ENCODE measurements at places on chromosomes 13 and 19. TPM values are rescaled to one million over a fixed set of nuclear protein-coding genes. Genes with fewer than 3 reads are reported as not detected.

Gene ADPRHL1
- 1.1 TPM for polyA plus RNA-seq

Gene RGCC
- 40.9 TPM for polyA plus RNA-seq

Gene PCDH9
- polyA plus RNA-seq = 1.6 TPM

Gene SHANK1
- 0.24 TPM for polyA plus RNA-seq

Gene KLF16
- 10.4 TPM for polyA plus RNA-seq

Gene ZNF567
- 4.0 TPM for polyA plus RNA-seq

Gene IGFL1
- polyA plus RNA-seq = not detected

Gene DIRAS1
- polyA plus RNA-seq = 7.6 TPM

Gene EEF1AKMT1
- polyA plus RNA-seq = 16.6 TPM

Gene RCBTB1
- 14.8 TPM for polyA plus RNA-seq

Gene FFAR1
- polyA plus RNA-seq = not detected

Gene ZNF560
- not detected for polyA plus RNA-seq

Gene MISP3
- 32.0 TPM for polyA plus RNA-seq

Gene ZNF799
- 4.3 TPM for polyA plus RNA-seq

DNA sequence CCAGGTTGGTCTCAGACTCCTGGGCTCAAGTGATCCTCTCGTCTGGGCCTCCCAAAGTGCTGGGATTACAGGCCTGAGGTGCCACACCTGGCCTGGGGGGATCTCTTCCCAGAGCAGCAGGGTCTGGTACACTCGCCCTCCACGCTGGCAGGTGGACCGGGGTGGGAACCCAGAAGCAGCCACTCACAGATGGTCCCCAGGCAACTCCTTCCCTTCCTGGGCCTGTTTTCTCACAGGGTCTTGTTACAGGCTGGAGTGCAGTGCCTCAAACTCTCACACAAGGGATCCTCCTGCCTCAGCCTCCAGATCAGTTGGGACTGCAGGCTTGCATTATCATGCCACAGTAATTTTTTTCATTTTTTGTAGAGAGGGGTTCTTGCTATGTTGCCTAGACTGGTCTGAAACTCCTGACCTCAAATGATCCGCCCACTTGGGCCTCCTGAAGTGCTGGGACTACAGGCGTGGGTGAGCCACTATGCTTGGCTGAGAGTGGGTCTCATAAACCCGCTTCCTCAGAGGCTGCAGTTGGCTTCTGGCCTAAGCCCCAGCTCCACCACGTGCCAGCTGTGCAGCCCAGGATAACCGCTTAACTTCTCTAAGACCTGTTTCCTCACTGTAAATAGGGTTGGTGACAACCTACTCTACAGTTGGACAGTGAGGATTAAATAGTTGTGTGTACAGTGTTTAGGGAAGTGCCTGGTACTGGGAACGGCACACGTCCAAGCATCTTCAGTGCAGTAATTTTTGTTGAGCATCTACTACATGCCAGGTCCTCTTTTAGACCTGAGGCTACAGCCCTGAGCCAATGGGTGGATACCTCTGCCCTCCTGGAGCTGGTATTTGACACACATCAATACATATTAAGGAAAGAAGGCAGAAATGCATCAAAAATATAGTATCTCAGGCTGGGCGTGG is 871 bp upstream of the CCER2 start:
- no peak overlapping the region for H3K4me3 ChIP-seq
- no peak overlapping the region for H3K27ac ChIP-seq
- no peak for DNase-seq
- no peaks in the 10 kb centered on the region for H3K4me1 ChIP-seq

DNA sequence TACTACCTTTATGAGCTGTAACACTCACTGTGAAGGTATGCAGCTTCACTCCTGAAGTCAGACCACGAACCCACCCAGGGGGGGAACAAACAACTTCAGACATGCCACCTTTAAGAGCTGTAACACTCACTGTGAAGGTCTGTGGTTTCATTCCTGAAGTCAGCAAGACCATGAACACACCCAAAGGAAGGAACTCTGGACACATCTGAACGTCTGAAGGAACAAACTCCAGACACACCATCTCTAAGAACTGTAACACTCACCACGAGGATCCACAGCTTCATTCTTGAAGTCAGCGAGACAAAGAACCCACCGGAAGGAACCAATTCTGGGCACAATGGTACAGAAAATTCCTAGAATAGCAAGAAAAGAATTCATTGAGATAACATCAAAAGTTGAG is 1796.5 kb upstream of the MIR17HG start:
- H3K36me3 ChIP-seq = no peaks in the 10 kb centered on the region
- no peaks in the 10 kb centered on the region for H3K27me3 ChIP-seq
- no peak overlapping the region for H3K27ac ChIP-seq
- DNase-seq = no peak

- H3K4me3 ChIP-seq = no peak overlapping the region
- no peaks in the 10 kb centered on the region for H3K36me3 ChIP-seq
- DNase-seq = no peak
- no peak overlapping the region for H3K27ac ChIP-seq
- H3K27me3 ChIP-seq = no peaks in the 10 kb centered on the region
Observed at GRCh38 chr13:49346460-49346859, 97.4 kb downstream of the CAB39L start.

GRCh38 chr19:40619333-40620160 is 18.4 kb downstream of the LTBP4 start:
- DNase-seq = no peak
- H3K27ac ChIP-seq = no peak overlapping the region
- peaks cover 2% of the 10 kb centered on the region for H3K36me3 ChIP-seq
- no peak overlapping the region for H3K4me3 ChIP-seq
- H3K27me3 ChIP-seq = no peaks in the 10 kb centered on the region

- H3K27ac ChIP-seq = no peak overlapping the region
- H3K4me1 ChIP-seq = no peaks in the 10 kb centered on the region
- DNase-seq = no peak
- H3K36me3 ChIP-seq = no peaks in the 10 kb centered on the region
- no peak overlapping the region for H3K4me3 ChIP-seq
Observed at GRCh38 chr13:102461302-102461701, 59.5 kb upstream of the FGF14 start.

DNA sequence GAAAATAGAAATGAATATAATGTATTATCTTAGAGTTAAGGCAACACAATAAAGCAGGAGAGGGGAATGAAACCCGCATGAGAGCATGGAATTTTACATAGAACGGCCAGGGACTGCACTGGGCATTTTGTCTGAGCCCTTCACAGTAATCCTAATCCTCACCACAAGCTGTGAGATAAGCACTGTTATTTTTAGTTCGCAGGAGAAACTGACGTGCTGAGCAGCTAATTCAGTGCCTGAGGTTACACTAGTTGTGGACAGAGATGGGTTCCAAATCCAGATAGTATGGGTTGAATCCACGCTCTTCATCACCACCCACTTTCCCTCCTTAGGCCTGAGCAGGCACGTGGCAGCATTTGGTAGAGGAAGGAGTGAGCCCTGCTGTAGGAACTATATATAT is 24.8 kb upstream of the ZNF527 start:
- no peak for DNase-seq
- peaks cover 37% of the 10 kb centered on the region for H3K36me3 ChIP-seq
- H3K4me3 ChIP-seq = no peak overlapping the region

DNA sequence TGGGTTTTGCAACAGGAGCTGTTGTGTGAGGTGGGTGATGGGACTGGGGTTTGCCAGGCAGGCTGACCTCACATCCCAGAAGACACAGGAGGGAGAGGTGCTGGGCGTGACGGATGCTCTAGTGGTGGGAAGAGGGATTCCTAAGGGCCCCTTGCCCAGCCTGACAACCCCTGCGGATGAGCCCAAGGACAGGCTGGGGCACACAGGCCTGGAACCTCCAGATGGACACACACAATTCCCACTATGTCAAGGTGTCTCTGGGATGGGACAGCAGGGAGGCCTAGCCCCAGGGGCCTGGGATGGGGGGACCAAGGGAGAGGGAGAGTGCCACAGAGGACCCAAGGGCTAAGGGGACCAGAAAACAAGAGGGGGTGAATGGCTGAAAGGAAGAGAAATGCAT is 191.5 kb downstream of the ZNF536 start:
- DNase-seq = no peak
- H3K4me3 ChIP-seq = no peak overlapping the region
- H3K4me1 ChIP-seq = no peaks in the 10 kb centered on the region
- no peaks in the 10 kb centered on the region for H3K36me3 ChIP-seq

- no peaks in the 10 kb centered on the region for H3K4me1 ChIP-seq
- H3K4me3 ChIP-seq = no peak overlapping the region
- H3K36me3 ChIP-seq = no peaks in the 10 kb centered on the region
- H3K27ac ChIP-seq = no peak overlapping the region
- no peaks in the 10 kb centered on the region for H3K27me3 ChIP-seq
Observed at GRCh38 chr19:42052241-42052863, 17.7 kb downstream of the GRIK5 start.

- H3K36me3 ChIP-seq = no peaks in the 10 kb centered on the region
- H3K27me3 ChIP-seq = no peaks in the 10 kb centered on the region
- DNase-seq = no peak
- H3K4me3 ChIP-seq = no peak overlapping the region
Observed at GRCh38 chr13:44686531-44686934, 110.4 kb upstream of the TSC22D1 start.

- no peak for DNase-seq
- no peak overlapping the region for H3K27ac ChIP-seq
- H3K4me3 ChIP-seq = no peak overlapping the region
- H3K36me3 ChIP-seq = no peaks in the 10 kb centered on the region
- H3K4me1 ChIP-seq = no peaks in the 10 kb centered on the region
Observed at GRCh38 chr19:4584670-4585460, 25.4 kb upstream of the SEMA6B start.

DNA sequence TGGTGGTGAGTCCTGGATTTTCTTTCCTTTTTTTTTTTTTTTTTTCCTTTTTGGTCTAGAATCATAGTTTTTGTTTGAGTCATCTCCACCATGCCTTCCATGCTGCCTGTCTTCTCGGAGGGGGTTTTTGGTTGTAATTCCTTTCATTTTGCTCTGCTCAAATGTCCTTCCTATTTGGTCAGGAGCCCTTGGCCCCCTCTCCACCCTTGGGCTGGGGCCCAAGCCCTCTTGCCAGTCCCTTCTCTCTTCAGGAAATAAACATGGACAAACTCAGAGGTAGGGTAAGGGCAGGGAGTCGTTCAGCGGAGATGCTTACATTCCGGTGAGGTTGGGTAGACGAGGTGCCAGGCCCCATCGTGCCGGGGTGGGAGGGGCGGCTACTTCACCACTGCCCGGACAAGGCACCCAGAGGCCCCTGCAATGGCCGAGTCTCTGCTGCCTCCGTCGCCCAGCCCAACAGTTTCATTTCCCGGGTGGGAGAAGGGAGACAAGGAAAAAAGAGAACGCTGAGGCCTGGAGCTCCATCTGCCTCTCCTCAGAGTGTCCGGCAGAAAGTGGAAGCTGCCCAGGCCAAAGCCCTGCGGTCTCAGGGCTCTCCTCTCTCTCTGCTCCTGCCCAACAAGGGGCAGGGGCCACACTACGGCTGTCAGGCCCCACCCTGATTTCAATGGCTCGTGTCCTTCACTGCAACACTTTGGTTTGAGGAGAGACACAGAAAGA is 12.7 kb downstream of the ZNF574 start:
- no peaks in the 10 kb centered on the region for H3K4me1 ChIP-seq
- DNase-seq = no peak
- H3K36me3 ChIP-seq = no peaks in the 10 kb centered on the region
- no peak overlapping the region for H3K4me3 ChIP-seq
- H3K27ac ChIP-seq = no peak overlapping the region
- H3K27me3 ChIP-seq = no peaks in the 10 kb centered on the region

- H3K4me1 ChIP-seq = no peaks in the 10 kb centered on the region
- no peaks in the 10 kb centered on the region for H3K27me3 ChIP-seq
- no peaks in the 10 kb centered on the region for H3K36me3 ChIP-seq
Observed at GRCh38 chr13:98837896-98838295, 85.4 kb upstream of the SLC15A1 start.

DNA sequence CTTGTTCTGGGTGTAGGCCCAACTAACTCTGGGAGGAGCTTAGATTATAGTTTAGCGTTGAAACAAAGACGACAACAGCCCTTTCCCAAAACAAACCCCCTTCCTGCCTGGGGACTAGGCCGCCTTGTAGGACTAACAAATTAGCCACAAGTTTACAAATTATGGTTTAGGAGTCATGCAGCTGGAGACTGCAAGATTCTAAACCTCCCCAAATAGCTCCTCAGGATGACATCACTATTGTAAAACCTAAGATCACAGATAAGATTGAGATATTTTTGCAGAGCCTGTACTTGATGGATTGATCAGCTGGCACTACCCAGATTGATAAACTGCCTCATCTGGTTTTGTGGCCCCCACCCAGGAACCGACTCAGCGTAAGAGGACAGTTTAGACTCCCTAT is 2.3 kb upstream of the SLC25A15 start:
- no peaks in the 10 kb centered on the region for H3K27me3 ChIP-seq
- no peaks in the 10 kb centered on the region for H3K36me3 ChIP-seq
- no peak overlapping the region for H3K27ac ChIP-seq
- H3K4me3 ChIP-seq = no peak overlapping the region
- DNase-seq = no peak

GRCh38 chr19:52142001-52142595 is 2.4 kb upstream of the ZNF616 start:
- H3K27me3 ChIP-seq = no peaks in the 10 kb centered on the region
- peaks cover 8% of the 10 kb centered on the region for H3K4me1 ChIP-seq
- no peaks in the 10 kb centered on the region for H3K36me3 ChIP-seq

- H3K27ac ChIP-seq = no peak overlapping the region
- peaks cover 7% of the 10 kb centered on the region for H3K4me1 ChIP-seq
- no peak overlapping the region for H3K4me3 ChIP-seq
Observed at GRCh38 chr13:111225810-111226546, 94.5 kb upstream of the TEX29 start.

- no peak overlapping the region for H3K4me3 ChIP-seq
- no peaks in the 10 kb centered on the region for H3K27me3 ChIP-seq
- no peaks in the 10 kb centered on the region for H3K36me3 ChIP-seq
- H3K27ac ChIP-seq = no peak overlapping the region
Observed at GRCh38 chr19:27844261-27844660, 1368.7 kb downstream of the UQCRFS1 start.

DNA sequence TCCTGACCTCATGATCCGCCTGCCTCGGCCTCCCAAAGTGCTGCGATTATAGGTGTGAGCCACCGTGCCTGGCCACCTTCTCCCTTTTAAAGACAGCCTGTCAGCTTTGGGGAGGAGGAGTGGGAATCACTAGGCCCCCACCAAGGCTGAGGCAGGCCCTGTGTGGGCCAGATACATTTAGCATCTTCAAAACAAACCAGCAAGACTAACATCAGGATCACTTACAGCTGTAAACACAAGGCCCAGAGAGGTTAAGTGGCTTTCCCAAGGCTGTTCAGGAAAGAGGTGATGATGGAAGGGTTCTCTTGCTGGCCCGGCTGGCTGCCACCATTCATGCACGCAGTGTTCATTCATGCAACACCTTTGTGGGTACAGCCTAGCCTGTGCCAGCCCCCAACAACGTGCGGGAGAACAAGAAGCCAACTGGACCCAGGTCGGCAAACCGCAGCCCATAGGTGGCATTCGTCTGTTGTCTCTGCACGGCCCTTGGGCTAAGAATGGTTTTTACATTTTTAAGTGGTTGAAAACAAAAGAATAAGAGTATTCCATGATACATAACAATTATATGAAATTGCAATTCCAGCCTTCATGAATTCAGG is 23.0 kb downstream of the IER2 start:
- H3K4me3 ChIP-seq = no peak overlapping the region
- H3K27me3 ChIP-seq = no peaks in the 10 kb centered on the region
- DNase-seq = no peak
